Substantia nigra (tissue), 51 donors: ENCODE measurements at places on chromosomes 1 and 21.

GRCh38 chr1:2226525-2227345, 1.4 kb upstream of the SKI start:
- no peak for DNase-seq

GRCh38 chr1:5887349-5887970, 104.8 kb downstream of the NPHP4 start:
- DNase-seq, result no peak

DNA sequence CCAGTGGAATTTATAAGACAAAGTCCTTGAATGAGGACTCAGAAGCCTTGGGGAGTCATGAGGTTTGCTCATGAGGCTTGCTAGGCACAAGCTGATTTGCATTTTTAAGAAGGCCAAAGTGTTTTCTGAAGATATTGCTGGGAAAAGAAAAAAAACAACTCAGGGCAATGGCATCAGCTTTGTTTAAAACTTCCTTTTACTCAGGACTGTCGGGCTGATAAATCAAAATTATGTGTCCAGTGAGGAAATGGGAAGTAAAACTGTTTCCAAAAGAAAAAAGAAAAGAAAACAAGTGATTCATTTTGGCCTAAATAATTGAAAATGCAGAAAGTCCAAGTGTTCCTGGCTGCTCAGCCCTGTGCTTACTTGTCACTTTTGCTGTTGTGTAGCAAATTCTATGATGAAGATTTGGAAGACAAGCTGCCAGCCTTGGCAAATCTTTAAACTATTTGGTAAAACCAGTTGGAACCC, 282.4 kb downstream of the HLX start:
- no peak for DNase-seq

DNA sequence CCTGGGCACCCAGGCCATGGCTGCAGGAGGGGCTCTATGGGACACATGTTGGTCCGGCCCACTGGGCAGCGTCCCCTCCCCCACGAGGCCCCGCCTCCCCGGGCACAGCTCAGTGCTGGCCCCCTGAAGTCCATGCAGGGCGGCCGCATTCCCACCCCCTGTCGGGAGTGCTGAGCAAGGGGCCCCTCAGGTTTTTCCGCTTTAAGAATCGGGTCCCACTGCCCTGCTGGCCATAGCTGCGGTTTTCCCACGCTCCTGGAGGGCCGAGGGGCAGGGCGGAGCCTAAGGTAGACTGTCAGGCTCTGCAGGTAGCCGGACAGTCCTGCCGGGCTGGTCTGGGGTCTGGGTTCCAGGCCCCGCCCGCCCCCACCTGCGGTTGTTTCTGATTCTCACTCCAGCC, 43.5 kb upstream of the CCDC27 start:
- DNase-seq, result no peak
